Skin of body (tissue), 3 donors: ENCODE measurements at places on chromosomes 3 and 15. TPM values are rescaled to one million over a fixed set of nuclear protein-coding genes. Genes with fewer than 3 reads are reported as not detected.

- DNase-seq = no peak
These were observed 61.0 kb upstream of the SEC61A1 start for GRCh38 chr3:127991251-127991650.

GRCh38 chr3:51391566-51392354 is 675 bp downstream of the RBM15B start:
- DNase-seq = no peak

DNA sequence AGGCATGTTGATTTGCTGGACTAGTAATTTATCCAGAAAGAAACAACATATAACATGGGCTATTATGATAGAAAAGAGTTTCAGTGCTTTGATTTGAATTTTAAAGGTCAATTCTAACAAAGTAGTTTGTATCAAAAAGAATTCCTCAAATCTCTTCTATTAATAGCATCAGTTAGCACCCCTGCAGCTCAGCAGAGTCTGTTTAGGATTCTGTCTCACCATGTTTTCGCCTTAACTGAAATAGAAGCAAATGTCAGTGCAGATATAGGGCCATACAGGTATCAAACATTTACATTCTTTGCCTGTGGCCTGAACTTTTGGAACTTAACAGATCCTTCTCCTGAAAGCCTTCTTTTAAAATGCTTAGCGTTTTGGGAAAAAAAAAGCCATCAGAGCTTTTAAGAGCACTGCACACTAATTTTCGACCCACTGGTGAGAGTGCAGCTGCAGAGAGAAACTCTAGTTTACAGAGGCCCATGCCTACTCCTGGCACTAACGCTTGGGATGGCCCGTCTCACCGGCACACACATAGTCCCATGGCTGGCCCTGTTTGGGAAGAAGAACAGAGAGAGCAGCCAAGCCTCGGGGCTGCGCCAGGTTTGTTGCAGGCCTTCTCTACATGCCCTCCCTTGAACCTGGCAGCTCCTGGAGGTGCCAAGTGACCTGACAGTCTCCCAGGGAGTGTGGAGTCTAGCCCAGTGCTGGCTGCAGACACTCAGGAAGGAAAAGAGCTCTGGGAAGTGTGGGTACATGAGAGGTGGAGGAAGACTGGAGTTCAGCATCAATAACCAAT is 9.9 kb upstream of the PAQR9 start:
- DNase-seq = no peak

- no peak for DNase-seq
These were observed 13.0 kb upstream of the FHIT start for GRCh38 chr3:61264281-61264680.

- DNase-seq = no peak
These were observed 11.9 kb downstream of the CPOX start for GRCh38 chr3:98581474-98581873.

DNA sequence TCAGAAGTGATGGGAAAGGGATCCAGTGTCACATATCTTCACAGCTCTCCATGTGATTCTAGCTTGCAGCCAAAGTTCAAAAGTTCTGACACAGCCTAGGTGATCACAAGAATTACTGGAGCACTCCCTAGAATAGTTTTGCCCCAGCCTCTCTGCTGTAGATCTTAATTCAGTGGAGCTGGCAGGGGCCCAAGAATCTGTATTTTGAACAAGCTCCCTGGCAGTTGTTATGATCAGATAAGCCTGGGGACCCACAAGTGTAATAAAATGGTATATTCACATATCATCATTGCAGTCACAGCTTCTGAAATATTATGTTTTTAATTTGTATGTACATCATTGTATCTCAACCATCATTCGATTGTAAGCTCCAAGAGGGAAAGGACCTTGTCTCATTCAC is 62.3 kb downstream of the NOX5 start:
- DNase-seq = no peak

DNA sequence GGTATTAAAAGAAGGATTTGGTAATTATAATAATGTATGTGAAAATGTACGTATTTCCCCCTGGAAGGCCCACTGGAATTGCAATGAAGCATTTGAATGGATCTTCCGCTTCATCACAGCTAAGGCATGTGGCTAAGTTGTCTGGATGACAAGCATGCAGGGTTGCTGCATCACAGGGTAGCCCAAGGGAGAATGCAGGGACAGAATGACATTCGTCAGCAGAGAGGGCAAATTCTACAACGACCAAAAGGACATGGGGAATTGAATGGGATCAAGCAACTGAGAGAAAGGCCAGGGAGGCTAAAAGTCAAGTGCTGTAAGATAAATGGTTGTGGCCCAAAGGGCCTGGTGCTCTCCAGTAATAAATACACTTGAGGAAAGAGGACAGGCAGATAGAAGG is 95.4 kb downstream of the ISL2 start:
- no peak for DNase-seq

- DNase-seq = no peak
These were observed 213.9 kb upstream of the RBMS3 start for GRCh38 chr3:29067007-29067406.

- peak; percentile 20 for DNase-seq
These were observed 2.3 kb downstream of the SEMA3G start for GRCh38 chr3:52442409-52443267.

GRCh38 chr3:192943393-192943792 is 25.7 kb upstream of the MB21D2 start:
- DNase-seq = peak; percentile 10

GRCh38 chr3:171768281-171768900 is 41.9 kb downstream of the PLD1 start:
- no peak for DNase-seq

DNA sequence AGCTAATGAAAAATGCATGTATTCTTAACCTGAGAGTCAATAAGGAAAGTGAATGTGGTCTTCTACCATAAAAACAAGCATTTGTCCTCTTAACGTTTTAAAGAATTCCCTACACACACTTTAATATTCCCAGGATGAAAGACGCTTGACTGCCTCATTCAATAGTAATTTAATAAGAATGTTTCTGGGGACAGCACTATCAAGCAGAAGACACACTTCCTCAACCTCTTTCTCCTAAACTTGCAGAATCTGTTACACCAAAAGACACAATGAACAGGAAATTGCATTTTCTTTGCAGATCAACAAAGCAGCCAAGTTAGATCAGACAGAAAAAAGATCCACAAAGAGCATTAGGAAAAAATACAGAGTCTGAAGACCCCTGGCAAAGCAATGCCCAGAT is 97.7 kb downstream of the PLCH1 start:
- DNase-seq = no peak

GRCh38 chr3:193048127-193048526 is 130.5 kb upstream of the MB21D2 start:
- peak; percentile 52 for DNase-seq

DNA sequence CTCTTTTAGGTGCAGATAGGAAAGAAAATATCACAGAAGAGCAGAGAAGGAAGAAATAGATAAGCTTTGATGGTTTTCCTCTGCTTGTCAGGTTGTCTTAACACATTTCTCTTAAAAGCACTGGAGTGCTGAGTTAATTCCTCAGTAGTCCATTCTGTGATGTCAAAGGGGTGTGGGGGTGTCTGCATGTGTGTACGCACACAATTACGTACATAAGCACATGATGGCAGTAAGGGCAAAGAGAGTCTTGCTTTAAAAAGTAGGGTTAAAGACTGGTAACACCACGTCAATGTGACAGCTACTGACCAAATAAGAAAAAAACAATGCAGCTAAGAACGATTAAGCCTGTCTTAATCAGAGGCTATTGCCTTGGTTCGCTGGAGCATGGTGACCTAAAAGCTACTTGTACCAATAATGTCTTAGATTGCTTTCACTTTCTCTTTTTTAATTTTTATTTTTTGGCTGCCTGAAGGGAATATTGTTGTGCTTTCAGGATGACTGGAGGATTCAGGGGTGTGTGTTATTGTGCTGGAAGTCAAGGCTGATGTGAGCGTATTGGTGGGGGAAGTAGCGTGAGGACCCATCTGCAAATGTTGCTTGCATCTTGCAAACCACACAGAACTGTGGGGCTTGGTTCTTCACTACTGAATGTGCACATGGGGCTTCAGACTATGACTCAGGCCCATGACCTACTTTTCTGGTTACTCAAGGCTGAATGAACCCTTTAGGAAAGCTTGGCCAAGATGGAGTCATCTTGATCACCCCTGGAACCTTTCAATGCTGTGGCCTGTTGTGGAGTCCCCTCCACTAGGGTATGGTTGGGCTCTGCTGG is 417.8 kb upstream of the TPM1 start:
- no peak for DNase-seq

DNA sequence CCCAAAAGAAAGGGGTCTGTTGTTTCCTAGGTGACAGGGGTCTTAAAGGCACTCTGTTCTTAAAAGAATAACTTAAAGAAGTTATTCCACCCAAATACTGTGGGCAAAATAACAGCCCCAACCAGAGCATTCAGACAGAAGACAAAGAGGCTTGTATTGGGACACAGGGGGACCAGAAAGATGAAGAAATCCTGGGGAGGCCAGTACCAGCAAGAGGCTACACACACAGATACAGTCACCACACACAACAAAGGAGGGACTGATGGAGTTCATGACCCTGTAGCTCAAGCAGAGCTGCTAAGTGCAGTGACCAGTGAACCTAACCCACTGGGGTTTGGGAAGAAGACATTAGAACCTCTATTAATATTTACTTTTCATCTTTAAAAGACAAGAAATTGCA is 59.0 kb downstream of the MTHFS start:
- no peak for DNase-seq

DNA sequence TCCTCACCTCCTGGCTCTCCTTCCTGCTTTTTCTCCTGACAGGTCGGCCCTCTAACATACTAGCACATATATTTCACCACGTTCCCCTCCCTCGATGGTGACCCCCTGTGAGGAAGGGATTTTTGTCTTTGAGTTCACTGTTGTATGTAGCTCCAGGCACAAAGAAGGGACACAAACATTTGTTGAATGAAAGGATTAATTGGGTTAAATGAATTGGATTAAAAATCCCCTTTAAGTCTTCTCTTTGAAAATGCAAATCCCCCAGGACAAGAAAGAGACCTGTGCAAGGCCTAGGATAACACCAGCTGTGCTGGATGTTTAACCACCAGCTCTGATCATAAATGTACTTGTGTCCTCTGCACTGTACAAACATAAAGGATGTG is 3.3 kb downstream of the CALML4 start:
- DNase-seq = no peak

DNA sequence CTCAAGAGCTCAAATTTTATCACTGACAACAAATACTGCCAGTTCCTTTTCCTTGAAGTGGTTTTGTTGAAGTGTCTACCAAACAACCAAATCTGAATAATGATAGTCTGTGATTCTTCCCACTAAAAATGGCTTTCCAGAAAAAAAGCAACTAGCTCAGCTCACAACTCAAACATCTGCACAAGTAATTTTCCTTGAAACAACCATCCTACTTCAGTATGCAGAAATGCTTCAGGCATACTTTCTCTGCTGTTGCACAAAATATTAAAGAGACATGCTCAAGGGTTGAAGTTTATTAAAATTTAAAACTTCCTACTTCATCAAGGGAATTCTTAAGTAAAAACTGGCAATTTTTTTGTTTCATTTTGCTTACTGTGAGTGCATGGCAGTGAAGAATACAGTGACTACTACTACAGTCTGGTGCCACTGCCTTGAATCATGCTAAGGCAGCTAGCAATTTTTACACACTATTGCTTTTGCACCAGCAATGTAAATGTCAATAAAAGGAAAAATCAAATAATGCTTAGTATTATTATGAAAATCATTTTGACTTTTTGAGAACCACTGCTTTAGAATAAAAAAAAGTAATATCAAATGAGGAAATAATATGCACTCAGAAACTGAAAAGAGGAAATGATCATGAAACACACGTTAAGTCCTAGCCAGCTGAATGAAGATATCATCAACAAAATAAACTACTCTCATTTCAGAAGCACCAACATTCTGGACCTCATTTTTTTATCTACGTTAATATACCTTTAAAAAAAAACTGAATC is 33.6 kb downstream of the VPS13C start:
- no peak for DNase-seq

GRCh38 chr15:91880373-91880772 is 26.9 kb downstream of the SLCO3A1 start:
- DNase-seq = no peak

DNA sequence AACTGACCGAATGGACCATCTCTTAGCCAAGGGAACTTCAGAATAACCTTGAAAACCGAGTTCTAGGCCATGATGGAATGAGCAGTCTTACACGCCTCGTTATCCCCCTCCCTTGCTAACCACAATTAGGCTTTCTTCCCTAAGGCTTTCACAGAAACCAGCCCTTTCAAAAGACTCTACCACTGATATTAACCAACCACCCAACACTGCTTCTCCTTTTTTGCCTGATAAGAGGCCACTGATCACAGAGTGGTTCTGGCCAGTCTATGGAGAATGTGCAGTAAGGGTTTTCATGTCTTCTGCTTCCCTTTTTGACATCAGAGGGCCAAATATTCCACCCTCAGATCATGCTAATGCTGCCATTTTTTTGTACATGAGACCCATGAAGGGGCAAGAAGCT is 59.3 kb downstream of the MCF2L2 start:
- DNase-seq = no peak

GRCh38 chr3:53658613-53659193 is 164.3 kb downstream of the CACNA1D start:
- DNase-seq = no peak

- DNase-seq = no peak
These were observed 106.0 kb downstream of the RYK start for GRCh38 chr3:134144694-134145093.

GRCh38 chr3:73114711-73115110 is 53.3 kb downstream of the EBLN2 start:
- DNase-seq = peak; percentile 26

DNA sequence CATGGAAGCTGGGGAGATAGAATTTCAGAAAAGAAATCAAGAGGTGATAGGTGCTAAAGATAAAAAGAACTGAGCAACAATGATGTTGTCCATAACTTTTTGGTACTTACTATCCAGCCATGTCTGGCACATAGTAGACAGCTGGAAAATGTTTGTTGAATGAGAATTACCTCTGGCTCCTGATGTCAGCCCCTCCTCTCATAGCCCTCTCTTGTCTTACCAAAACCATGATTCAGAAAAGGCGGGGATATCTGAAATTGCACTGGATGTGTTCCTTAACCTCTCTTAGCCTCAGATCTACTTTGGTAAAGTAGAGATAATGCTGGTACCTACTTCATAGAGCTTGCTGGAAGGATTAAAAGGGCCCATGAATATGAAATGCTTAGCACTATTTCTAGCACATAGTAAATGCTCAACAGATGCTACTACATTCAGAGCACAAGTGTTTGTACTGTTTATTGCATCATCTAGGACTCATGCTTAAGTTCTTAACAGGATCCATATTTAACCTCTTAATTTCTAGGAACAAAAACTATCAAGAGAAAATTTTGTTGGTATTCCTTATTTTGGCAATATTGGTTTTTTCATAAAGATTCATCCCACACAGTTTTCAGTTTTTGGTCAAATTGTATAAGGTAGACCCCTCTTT is 780.9 kb upstream of the LMCD1 start:
- DNase-seq = no peak

GRCh38 chr3:58606693-58607092 is 29.5 kb upstream of the FAM107A start:
- DNase-seq = no peak

Gene DLL4
- 7.6 TPM for total RNA-seq

Gene PIGBOS1
- 8.0 TPM for total RNA-seq

Gene CAMP
- total RNA-seq = 18.3 TPM

Gene CCR9
- not detected for total RNA-seq

Gene GRK7
- 0.10 TPM for total RNA-seq

Gene TMEM158
- total RNA-seq = 2.4 TPM

Gene ADGRG7
- total RNA-seq = 0.10 TPM

Gene TERC
- total RNA-seq = 69.1 TPM

Gene ANKRD63
- not detected for total RNA-seq

Gene EIF5A2
- total RNA-seq = 3.2 TPM

Gene ARID3B
- total RNA-seq = 4.8 TPM
